GM12891 (cell line): ENCODE measurements at places on chromosomes 16 and 17.

DNA sequence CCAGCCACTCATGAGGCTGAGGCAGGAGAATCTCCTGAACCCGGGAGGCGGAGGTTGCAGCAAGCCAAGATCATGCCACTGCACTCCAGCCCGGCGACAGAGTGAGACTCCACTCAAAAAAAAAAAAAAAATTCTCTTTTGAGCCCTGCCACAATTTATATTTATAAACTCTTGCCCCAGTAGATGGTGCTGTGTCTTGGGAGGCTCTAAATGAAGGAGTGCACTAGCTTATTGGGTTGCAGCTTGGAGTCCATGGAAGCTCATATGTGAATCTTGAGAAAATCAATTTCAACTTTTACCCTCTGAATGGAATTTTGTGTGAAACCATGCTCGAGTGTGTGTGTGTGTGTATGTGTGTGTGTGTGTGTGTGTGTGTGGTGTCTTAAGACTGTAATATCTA, 420.1 kb downstream of the HS3ST4 start:
- no peak for DNase-seq

- DNase-seq = no peak
These were observed 20.3 kb upstream of the GLIS2 start for GRCh38 chr16:4295581-4295980.

- DNase-seq = no peak
These were observed 256.9 kb downstream of the C16orf95 start for GRCh38 chr16:87060034-87060986.

- no peak for DNase-seq
These were observed 970 bp downstream of the EPN2 start for GRCh38 chr17:19238167-19238505.

- DNase-seq = no peak
These were observed 4.0 kb upstream of the CDC6 start for GRCh38 chr17:40283662-40284061.

DNA sequence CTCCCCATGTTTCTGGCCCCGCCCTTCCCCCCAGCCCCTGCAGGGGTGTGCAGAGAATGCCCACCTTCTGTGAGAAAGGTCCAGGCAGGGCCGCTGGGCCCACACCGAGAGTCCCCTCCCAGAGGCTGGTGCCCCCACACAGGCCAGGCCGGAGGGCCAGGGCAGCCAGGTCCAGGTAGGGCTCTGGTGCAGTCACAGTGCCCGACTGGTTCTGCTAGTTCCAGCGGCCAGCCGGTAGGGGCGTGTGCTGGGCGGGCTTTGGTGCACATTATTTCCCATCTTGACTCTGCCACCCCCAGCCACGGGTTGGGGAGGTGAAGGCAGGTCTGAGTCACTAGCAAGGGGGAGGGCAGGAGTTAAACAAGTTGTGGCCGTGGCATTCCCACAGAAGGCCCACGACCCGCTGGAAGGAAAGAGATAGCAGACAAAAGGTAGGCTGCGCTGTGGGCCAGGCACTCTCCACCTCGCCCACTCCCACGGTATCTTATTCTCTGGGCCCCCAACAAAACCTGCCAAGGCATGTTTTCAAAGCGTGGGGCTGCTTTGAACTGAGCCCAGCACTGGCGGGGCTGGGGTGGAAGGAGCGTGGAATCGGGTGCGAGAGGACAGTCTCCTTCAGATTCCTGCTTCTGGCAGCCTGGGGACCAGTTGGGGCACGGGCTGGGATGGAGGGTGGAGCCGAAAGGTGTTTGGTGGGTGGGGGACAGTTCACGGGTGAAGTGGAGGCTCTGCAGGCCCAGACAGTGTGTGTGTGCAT, 1.9 kb downstream of the EPN3 start:
- no peak for DNase-seq

DNA sequence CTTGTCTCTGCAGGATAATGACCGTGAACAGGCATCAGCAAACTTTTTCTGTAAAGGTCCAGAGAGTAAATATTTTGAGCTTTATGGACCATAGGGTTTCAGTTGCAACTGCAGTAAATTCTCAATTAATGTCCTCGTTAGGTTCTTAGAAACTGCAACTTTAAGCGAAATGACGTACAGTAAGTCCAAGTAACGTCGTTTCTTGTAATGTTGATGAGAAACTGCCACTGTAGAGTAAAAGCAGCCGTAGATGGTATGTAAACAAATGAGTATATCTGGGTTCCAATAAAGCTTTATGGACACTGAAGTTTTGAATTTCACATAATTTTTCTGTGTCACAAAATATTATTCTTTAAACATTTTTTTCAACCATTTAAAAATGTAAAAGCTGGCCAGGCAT, 4.9 kb downstream of the CHD9 start:
- DNase-seq = no peak

- DNase-seq = no peak
These were observed 81.8 kb downstream of the CPPED1 start for GRCh38 chr16:12721841-12722421.

DNA sequence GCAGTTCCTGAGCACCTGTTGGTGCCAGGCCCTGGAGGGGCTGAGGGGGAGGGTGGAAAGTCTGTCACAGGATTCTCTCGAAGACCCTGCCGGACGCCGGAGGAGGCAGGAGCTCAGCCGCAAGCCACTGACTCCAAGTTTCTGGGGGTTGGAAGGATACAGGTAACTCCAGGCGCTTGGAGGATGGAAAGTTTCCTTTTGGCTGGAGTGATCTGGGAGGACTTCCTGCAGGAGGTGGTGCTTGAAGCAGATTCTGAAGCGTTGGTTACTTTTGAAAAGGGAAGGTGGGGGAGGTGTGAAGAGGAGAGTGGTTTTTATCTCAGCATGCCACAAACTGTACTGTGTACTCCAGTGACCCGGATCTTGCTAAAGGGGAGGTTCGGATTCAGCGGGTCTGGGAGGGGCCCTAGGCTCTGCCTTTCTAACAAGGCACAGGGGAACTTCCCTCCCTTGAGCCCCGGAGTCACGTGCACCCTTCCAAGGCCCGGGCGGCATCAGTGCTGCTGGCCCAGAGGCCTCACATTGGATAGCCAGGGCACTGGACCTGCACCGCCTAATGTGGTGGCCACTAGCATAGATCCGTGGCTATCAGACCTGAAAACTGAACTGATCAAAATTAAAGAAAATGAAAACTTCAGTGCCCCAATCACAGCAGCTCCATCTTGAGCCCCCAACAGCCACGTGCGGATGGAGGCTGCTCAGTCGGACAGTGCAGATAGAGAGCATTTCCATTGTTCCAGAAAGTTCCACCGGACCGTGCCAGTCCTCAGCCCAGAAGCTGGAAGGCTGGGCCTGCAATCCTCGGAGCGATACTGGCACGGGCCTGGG, 42.2 kb upstream of the GSE1 start:
- peak; percentile 87 for DNase-seq

GRCh38 chr16:88870608-88871348, 4.3 kb upstream of the PABPN1L start:
- peak; percentile 74 for DNase-seq

GRCh38 chr17:43690624-43691316, 29.0 kb upstream of the MEOX1 start:
- DNase-seq = no peak

- no peak for DNase-seq
These were observed 26.5 kb downstream of the MAP1LC3B start for GRCh38 chr16:87418644-87419043.

GRCh38 chr17:63082952-63083351, 116.9 kb downstream of the TANC2 start:
- no peak for DNase-seq

DNA sequence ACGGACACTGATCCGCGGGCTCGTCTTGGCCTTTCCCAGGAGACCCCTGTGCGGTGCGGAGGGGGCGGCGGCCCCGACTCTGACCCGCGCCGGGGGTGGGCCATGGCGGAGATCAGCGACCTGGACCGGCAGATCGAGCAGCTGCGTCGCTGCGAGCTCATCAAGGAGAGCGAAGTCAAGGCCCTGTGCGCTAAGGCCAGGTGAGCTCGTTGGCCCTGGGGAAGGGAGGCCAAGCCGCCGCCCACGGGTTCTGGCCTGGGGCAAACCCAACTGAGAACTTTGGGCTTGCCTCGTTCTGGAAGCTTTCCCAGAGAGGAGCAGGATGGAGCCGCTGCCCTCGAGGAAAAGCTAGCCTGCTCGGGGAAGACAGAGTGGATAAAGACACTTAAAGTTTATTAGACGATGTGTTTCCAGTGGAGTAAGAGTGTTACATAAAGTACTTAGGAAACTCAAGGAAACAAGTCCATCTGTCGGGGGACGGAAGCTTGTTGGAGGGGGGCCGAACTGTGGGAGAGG, 540 bp downstream of the PPP4C start:
- DNase-seq = no peak

DNA sequence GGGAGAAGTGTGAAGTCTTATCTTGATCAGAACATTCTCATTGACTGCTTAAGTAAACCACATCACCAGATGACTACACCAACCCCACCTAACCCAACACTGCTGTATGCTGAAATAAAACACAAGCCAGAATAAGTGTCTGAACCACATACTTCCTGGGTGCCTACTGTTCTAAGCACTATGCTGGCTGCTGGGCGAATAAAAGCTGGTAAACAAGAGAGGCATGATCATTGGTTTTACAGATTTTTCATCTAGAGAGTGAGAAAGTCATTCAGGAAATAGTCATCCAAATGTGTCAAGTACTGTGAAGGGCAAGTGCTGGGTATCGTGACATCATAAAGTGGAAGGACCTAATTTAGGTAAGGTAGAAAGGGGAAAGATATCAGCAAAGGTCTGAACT, 199.0 kb upstream of the SOX9 start:
- DNase-seq = no peak

- DNase-seq = no peak
These were observed 1.1 kb downstream of the EXOC3L1 start for GRCh38 chr16:67188798-67189197.

GRCh38 chr17:47203984-47204721, 5.0 kb upstream of the MYL4 start:
- no peak for DNase-seq

- DNase-seq = no peak
These were observed 410.2 kb upstream of the PSMD7 start for GRCh38 chr16:73886426-73886825.

- no peak for DNase-seq
These were observed 9.5 kb upstream of the KSR1 start for GRCh38 chr17:27446569-27447301.

- no peak for DNase-seq
These were observed 4.8 kb upstream of the AARSD1 start for GRCh38 chr17:42969001-42969581.

DNA sequence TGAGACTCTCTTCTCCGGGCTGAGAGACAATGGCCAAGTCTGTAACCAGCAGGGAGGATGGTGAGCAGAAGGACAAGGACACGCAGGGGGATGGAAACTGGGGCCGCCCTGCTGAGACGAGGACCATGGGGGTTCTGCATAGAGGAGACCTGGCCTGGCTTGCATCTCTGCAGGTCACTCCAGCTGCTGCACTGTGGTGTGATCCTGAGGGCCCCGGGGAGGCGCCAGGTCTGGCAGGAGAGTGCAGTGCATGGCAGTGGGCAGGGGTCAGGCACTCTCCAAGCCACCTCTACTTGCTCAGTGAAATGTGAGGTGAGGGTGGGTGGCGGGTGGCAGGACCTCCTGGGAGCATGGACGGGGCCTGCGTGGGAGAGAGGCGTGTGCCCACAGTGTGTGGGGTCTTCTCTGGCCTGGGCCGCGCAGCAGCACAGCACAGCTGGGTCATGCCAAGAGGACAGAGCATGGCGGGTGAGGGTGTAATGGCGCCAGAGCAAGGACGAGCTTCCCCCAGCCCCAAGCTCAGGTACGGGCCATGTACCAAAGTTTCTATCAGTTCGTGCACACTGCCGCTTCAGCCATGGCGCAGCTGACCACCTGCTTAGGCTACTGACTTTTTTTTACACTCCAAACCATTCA, 43.1 kb downstream of the KLHDC4 start:
- no peak for DNase-seq

DNA sequence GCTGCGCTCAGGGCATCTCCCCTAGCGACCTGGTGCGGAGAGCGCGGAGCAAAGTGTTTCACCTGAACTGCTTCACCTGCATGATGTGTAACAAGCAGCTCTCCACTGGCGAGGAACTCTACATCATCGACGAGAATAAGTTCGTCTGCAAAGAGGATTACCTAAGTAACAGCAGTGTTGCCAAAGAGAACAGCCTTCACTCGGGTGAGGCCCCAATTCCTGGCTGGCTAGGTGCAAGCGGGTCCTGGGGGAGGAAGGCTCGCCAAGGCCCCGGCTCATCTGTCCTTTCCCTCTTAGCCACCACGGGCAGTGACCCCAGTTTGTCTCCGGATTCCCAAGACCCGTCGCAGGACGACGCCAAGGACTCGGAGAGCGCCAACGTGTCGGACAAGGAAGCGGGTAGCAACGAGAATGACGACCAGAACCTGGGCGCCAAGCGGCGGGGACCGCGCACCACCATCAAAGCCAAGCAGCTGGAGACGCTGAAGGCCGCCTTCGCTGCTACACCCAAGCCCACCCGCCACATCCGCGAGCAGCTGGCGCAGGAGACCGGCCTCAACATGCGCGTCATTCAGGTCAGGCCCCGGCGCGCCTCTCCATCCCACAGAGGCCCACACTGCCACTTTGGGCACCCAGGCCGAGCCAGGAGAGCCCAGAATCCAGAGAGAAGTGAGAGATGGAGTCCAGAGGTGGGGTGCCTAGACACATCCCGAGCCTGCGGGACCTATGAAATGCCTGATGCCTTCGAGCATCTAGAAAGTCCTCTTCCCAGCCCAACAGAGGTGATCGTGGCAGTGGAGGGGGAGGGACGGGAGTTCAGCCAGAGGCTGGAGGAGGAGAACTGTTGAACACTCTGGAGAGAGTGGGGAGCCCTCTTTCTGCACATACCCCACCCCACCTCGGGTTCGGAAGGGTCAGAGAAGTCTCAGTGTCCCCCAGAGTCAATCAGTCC, 3.3 kb downstream of the LHX1 start:
- DNase-seq = no peak

DNA sequence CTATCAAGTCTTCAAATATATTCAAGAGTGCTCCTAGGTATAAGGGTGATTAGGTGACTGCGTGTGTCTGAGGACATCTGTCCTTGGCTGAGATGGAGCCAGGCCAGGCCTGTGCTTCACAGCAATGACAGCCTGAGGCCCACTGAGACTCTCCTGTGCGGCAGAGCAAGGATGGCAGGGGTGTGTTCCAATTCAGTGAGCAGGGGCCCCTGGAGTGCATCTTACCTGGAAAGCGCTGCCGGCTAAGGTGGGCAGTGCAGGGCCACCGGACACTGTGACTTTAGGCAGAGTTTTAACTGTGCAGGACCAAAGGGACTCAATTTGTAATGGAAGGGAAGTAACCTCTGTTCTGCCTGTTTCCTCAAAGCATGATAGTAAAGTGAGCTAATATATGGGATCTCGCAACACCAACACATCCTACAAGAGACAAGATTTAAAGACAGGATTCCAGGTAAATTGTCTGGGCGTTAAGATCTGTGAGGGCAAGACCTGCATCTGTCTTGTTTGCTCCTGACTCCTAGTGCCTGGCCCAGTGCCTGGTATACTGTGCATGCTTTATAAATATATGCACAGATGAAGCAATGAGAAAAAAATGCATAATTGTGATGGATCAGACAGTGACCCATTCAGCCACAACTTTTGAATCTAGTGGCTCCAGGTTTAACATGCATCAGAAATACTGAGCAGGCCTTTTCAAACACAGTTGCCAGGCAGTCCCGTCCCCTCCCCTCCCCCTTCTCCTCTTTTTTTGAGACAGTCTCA, 86.7 kb downstream of the MRC2 start:
- DNase-seq = no peak
